ENCODE measurements at places on chromosomes 5 and 9. TPM values are rescaled to one million over a fixed set of nuclear protein-coding genes. Genes with fewer than 3 reads are reported as not detected.

DNA sequence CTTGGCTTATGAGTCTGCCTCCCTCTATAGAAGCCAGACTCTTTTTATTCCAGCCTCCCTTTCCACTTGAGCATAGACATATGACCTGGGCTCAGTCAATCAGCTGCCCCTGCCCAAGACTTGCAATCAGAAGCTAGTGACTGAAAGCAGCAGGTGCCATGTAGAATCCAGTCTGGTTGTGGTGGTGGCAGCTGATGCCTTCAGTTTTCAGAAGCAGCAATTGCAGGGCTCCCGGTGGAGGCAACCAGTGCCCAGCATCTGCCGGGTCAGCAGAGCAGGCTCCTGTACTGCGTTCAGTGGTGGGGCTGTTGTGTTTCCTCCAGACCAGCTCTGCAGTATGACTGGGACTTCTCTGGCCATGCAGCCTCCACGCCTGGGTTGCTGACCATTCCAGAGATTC is 53.9 kb upstream of the PALM2AKAP2 start:
- no peaks in the 10 kb centered on the region for H3K4me1 ChIP-seq
- H3K36me3 ChIP-seq = no peaks in the 10 kb centered on the region
- no peaks in the 10 kb centered on the region for H3K27me3 ChIP-seq
- no peak for DNase-seq
- no peak overlapping the region for H3K4me3 ChIP-seq

The SPATA31C1 gene
- total RNA-seq = 0.15 TPM

The IFNK gene
- total RNA-seq = not detected

DNA sequence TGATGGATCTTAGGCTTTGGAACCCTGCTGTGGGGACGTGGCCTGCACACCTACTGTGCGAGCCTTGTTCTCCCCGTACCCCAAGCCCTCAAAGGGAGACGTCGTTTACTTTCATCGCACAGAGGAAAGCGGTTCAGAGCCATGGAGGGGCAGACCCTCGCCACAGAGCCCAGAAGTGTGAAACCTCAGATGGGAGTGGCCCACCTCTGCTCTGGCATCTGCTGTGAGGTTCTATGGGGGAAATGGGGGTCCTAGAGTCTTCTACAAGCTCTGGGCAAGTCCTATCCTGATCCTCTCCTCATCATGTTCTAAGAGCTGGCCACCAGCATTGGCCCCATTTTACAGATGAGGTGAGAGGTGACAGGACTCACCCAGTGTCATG is 3.7 kb upstream of the RNF44 start:
- no peak overlapping the region for H3K4me3 ChIP-seq
- no peak for DNase-seq
- H3K27ac ChIP-seq = no peak overlapping the region
- peaks cover 13% of the 10 kb centered on the region for H3K4me1 ChIP-seq
- peaks cover 4% of the 10 kb centered on the region for H3K36me3 ChIP-seq
- H3K27me3 ChIP-seq = no peaks in the 10 kb centered on the region

GRCh38 chr5:146967646-146968045 is 89.1 kb upstream of the PPP2R2B start:
- H3K27ac ChIP-seq = no peak overlapping the region
- no peaks in the 10 kb centered on the region for H3K36me3 ChIP-seq
- no peaks in the 10 kb centered on the region for H3K27me3 ChIP-seq
- H3K4me3 ChIP-seq = no peak overlapping the region
- no peaks in the 10 kb centered on the region for H3K4me1 ChIP-seq
- DNase-seq = no peak

The ANKRD55 gene
- not detected for total RNA-seq

The MIGA2 gene
- total RNA-seq = 37.8 TPM

All from H9 (cell line).